ENCODE measurements at places on chromosomes 11 and 22. TPM values are rescaled to one million over a fixed set of nuclear protein-coding genes. Genes with fewer than 3 reads are reported as not detected.

The IFTAP gene
- total RNA-seq: 15.2 TPM

The MEN1 gene
- total RNA-seq: 22.7 TPM

The EMID1 gene
- total RNA-seq: 8.2 TPM

DNA sequence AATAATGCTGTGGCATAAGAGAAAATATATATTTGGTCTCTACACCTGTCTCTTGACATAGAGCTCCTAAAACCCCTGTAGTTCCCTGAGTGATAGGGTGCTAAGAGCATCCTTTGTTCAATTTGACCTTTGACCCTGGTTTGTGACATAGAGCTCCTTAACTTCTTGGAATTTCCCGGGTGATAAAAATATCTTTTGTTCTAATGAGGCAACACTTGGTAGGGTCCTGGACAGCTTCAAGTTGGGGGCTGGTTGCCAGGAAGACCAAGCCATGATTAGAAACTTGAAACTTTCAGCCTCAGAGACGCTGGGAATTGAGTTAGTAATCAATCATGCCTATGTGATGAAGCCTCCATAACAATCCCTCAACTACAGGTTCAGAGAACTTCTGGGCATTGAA is 105.4 kb downstream of the CASP12 start:
- no peak for DNase-seq

- DNase-seq: no peak
Observed at GRCh38 chr22:37218399-37218770, 6.1 kb upstream of the SSTR3 start.

- no peak for DNase-seq
Observed at GRCh38 chr11:76849376-76849775, 11.3 kb upstream of the ACER3 start.

- no peak for DNase-seq
Observed at GRCh38 chr11:79742176-79742575, 301.3 kb upstream of the TENM4 start.

DNA sequence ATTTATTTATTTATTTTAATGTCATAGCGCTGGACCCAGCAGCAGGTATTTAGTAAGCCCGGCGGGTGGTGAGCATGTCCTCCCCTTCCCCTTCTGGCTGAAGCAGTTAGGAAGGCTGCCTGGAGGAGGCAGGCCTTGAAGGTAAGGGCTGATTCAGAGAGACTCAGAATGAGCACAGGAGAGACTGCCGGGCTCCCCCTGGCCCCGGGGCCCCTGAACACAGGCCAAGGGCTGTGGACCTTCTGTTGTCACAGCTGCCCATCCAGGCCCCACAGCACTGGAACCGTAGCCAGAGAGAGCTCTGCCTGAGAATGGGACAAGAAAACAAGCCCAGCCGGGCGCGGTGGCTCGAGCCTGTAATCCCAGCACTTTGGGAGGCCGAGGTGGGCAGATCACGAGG is 52.8 kb downstream of the KCNJ4 start:
- no peak for DNase-seq

DNA sequence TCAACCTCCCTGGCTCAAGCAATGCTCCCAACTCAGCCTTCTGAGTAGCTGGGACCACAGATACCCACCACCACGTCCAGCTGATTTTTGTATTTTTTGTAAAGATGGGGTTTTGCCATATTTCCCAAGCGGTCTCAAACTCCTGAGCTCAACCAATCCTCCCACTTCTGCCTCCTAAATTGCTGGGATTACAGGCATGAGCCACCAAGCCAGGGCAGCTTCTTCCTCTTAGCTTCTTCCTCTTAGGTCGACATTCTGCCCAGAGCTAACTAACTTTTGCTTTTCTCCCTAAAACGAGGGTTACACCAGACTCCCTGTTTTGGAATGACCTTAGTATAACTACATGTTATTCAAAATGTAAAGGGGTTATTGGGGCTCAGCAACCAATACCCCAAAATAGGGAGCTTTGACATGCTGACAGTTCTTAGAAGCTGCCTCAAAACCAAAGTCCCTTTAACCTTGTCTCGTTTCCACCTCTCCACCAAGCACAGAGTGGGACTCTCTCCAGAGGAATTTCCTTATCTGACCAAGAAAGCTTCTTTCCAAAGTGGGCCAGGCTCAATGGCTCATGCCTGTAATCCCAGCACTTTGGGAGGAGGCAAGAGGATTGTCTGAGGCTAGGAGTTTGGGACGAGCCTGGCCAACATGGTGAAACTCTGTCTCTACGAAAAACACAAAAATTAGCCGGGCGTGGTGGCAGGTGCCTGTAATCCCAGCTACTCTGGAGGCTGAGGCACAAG is 7.0 kb downstream of the HPS5 start:
- DNase-seq: no peak

DNA sequence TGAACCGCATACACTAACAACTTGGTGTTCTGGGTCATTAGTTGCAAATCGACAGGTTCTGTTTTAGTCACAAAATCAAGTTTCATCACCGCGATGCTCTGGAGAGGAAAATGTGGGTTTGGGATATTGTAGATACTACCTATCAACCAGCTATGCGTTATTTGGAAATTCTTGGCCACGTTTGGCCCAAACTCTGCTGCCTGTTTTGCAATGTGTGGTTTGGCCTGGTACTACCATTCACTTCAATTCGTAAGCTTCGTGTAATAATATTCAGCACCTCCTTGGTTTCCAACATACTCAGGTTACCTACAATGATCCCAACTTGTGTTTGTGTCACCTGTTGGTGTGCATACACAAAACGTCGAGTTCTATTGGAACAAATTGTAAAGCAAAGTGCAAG is 16.2 kb upstream of the ACER3 start:
- DNase-seq: no peak

All from lower lobe of right lung (tissue), 2 donors.